Keratinocyte (primary cell): ENCODE measurements at places on chromosomes 7 and 10. TPM values are rescaled to one million over a fixed set of nuclear protein-coding genes. Genes with fewer than 3 reads are reported as not detected.

DNA sequence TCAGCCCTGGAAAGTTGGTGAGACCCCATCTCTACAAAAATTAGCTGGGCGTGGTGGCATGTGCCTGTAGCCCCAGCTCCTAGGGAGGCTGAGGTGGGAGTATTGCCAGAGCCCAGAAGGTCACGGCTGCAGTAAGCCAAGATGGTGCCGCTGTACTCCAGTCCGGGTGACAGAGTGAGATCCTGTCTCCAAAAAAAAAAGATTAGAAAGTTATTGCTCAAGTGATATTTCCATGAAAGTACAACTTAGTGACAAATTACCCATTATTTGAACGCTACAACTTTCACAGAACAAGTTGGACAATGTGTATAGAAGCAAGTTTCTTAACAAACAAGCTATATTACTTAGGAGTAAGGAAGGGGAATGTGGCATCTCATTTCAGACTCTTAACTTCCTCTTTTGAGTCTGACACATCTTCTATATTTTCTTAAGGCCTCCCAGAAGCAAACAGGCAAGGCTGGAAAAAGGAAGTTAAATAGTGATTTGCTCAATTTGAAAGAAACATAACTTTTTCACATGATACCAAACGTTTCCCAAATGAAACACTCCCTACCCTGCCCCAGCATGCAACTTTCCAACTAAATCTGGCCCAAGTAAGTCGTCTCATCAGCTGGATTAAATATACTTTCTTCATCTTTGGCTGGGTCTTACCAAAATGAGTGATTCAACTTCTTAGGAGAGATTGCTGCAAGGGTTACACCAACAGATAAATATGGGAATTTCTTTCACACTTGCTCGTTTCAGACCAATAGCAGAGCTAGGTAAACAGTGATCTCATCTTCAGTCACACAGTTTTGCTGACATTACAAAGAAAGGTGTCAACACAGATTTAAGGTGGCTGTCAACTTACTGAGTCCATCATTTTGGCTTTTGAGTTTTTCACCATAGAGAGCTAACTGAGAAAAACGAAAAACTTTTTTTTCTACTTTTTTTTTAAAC lies 66.3 kb upstream of the KLF6 start:
- peak; percentile 56 for DNase-seq
- no peaks in the 10 kb centered on the region for H3K27me3 ChIP-seq
- no peaks in the 10 kb centered on the region for H3K36me3 ChIP-seq
- no peak overlapping the region for H3K4me3 ChIP-seq
- peak overlapping the region; percentile 96 for H3K27ac ChIP-seq

DNA sequence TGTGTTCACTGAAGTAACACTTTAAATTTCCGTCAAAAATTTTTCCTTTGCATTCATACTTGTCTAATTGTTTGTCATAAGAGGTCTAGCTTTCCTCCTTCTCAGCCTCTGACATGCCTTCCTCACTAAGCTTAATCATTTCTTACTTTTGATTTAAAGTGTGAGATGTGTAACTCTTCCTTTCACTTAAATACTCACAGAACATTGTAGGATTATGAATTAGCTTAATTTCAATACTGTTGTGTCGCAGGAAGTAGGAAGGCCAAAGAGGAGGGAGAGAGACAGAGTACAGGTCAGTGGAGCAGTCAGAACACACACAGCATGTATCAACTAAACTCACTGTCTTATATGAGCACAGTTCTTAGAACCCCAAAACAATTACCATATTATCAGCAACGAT lies 99.0 kb downstream of the SRPK2 start:
- no peaks in the 10 kb centered on the region for H3K36me3 ChIP-seq
- H3K4me1 ChIP-seq, result no peaks in the 10 kb centered on the region
- H3K27me3 ChIP-seq, result no peaks in the 10 kb centered on the region
- no peak overlapping the region for H3K27ac ChIP-seq
- no peak for DNase-seq

DNA sequence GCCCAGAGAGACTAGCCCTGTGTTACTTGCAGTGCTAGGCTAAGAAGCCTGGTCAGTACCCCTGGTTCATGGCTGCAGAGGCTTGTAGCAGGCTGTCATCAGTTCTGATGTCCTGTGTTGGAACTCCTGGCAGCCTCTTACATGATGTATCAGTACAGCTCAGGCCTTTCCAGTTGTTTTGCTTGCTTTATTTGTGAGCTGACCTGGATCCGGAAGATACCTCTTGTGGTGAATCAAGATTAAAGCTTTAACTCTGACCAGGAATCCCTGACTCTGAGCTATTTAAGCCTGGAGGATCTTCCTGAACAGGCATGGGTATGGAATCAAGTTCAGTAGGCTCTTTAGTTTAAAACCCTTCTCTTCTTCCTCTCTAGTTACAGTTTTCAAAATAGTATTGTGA lies 4.4 kb downstream of the STARD3NL start:
- H3K4me1 ChIP-seq, result peaks cover 12% of the 10 kb centered on the region
- no peak overlapping the region for H3K4me3 ChIP-seq
- no peaks in the 10 kb centered on the region for H3K27me3 ChIP-seq
- no peak overlapping the region for H3K27ac ChIP-seq
- DNase-seq, result no peak

DNA sequence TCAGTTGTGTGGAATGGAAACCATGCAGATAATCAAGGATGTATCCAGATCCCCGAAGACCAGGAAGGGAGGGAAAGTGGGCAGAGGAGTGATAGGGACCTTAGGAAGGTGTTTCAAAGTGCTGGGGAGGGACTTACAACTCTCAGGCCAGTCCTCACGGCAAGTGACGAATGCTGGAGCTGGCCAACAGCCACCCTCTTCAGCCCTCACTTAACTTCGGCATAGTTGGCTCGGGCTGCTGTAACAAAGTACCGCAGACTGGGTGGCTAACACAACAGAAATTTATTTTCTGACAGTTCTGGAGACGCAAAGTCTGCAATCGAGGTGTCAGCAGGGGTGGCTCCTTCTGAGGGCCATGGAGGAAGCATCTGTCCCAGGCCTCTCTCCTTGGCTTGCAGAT lies 265.9 kb upstream of the YAE1 start:
- no peaks in the 10 kb centered on the region for H3K36me3 ChIP-seq
- H3K4me3 ChIP-seq, result no peak overlapping the region
- no peak overlapping the region for H3K27ac ChIP-seq

The GRM8 gene
- not detected in 3 replicates for polyA plus RNA-seq
